ENCODE measurements at places on chromosomes 12 and 14.

- no peak for DNase-seq
These were observed 60.3 kb downstream of the NUAK1 start for GRCh38 chr12:106078358-106079010.

DNA sequence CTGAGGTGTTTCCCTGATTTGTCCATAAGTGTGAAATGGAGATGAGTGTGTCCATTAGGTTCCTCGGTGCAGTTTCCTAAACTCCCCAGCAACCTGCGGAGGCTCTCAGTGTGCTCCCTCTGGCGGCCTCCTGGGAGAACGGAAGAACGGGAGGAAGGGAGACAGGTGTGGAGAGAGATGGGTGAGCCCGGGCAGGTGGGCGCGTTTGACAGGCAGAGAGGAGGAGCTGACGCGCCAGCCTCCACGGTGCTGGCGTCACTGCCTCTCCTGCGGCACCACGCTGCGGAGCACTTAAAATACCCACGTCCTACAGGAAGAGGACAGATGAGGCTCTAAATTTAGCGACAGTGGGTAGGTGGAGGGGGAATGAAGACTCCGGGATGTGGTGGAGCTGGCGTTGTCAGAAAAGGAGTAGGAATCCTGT is 26.8 kb upstream of the PEX5 start:
- no peak for DNase-seq

DNA sequence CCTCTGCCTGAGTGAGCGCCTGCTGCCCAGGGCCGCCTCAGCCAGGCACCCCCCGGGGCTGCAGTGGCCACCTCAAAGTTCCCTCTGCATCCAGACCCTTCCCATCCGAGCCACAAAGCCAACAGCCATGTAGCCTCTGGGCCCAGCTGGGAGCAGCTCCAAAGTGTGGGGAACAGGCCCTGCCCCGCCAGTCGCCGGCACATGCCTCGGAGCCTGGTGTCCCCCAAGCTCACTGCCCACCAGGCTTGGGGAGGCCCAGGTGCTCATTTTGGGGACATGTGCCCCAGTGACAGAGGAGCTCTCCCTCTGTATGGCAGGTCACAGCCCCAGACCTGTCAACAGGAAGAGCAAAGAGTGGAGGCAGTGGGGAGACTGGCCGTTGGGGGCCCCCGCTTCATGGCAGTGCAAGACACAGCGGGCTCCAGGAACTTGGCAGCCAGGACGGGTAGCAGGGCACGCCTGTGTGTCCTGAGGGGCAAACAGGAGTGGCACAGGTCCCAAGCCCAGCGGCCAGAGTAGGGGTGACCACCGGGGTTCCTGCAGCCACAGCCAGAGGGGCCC is 29.9 kb downstream of the JAG2 start:
- no peak for DNase-seq

GRCh38 chr12:59453475-59453874 is 142.4 kb upstream of the SLC16A7 start:
- no peak for DNase-seq

DNA sequence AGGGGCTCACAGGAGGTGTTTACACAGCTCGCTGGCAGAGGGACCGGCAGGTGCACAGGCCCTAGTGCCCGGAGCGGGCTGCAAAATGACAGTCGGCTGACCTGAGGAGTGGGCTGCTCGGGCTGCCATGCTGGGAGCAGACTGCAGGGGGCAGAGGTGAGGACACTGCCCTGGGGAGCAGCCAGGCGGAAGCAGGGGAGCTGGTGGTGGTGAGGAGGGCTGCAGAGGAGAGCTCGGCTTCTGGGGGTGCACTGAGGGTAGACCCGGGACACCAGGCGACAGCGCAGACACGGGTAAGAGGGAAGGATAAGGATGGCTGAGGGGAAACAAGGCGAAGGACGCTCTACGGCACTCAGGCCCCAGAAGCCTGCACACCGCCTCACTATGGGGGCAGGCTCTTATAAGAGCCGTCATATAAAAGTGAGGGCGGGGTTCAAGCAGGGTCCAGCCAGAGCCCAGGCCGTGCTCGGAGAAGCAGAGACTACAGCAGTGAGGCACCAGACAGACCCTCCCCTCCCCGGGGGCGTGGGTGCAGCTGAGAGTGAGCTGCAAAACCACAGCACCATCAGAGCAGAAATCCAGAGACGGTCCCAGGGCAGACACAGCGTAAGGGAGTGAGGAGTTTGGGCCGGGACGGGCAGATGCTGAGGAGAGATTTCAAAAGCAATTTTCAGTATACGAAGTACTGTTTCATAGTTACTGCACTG is 62.5 kb downstream of the CCDC88C start:
- no peak for DNase-seq
